ENCODE measurements at places on chromosomes 3 and 15.
A peak's percentile ranks its signal among the peaks of the same experiment; 100 is the strongest.

- H3K27ac ChIP-seq, result no peak overlapping the region
- H3K4me1 ChIP-seq, result peaks cover 23% of the 10 kb centered on the region
- H3K36me3 ChIP-seq, result no peaks in the 10 kb centered on the region
- H3K4me3 ChIP-seq, result no peak overlapping the region
- peak; percentile 52 for DNase-seq
Observed at GRCh38 chr3:148727231-148727630, 29.5 kb downstream of the AGTR1 start.

DNA sequence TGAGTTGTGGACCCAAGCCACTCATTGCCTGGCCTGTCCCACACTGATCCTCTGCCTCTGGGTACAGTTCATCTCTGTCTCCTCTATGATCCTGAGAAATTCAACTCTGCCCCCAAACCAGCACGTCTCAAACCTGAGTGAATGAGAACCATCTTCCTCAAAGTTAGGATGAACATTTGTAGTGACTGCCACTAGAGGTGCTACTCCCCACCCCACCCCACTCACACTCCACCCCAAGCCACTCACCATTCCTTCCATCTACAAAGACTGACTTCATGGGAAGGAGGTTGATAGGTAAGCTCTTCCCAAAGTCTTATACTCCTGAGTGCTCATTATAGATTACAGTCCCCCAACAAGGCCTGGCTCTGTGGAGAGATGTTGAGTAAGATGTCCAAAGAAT is 43.8 kb downstream of the NEK10 start:
- H3K4me3 ChIP-seq, result no peak overlapping the region
- H3K27ac ChIP-seq, result peak overlapping the region; percentile 83

- H3K4me3 ChIP-seq, result no peak overlapping the region
- peak; percentile 65 for DNase-seq
- no peaks in the 10 kb centered on the region for H3K27me3 ChIP-seq
- H3K4me1 ChIP-seq, result peaks cover 14% of the 10 kb centered on the region
Observed at GRCh38 chr3:99534951-99535704, 103.3 kb upstream of the COL8A1 start.

- H3K4me3 ChIP-seq, result peak overlapping the region; percentile 75
- peaks cover 12% of the 10 kb centered on the region for H3K4me1 ChIP-seq
- no peaks in the 10 kb centered on the region for H3K27me3 ChIP-seq
- DNase-seq, result peak; percentile 75
- H3K27ac ChIP-seq, result 0 out of 2 replicates have a peak overlapping the region, but pooled peaks have one; percentile 6
Observed at GRCh38 chr3:142027735-142028134, 121.6 kb downstream of the TFDP2 start.

DNA sequence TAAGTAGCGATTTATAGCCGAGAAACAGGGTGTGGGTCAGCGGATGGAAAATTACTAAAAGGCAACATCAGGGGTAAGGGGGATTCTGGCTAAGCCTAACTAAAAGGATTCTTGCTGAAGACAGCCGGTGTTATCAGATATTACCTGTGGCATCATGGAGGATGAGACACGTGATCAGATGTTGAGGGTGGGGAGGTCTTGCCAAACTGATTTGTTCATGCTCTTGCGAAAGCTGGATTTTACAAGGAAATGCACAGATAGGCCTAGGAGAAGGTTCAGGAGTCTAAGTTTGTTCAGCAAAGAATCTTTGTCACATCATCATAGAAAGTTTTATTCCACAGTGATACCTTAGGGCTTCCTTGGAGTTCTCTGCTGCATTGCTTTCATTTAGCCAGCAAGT is 396.8 kb upstream of the TBL1XR1 start:
- no peak for DNase-seq
- no peak overlapping the region for H3K27ac ChIP-seq
- H3K4me3 ChIP-seq, result no peak overlapping the region
- H3K4me1 ChIP-seq, result peaks cover 79% of the 10 kb centered on the region
- no peaks in the 10 kb centered on the region for H3K27me3 ChIP-seq

DNA sequence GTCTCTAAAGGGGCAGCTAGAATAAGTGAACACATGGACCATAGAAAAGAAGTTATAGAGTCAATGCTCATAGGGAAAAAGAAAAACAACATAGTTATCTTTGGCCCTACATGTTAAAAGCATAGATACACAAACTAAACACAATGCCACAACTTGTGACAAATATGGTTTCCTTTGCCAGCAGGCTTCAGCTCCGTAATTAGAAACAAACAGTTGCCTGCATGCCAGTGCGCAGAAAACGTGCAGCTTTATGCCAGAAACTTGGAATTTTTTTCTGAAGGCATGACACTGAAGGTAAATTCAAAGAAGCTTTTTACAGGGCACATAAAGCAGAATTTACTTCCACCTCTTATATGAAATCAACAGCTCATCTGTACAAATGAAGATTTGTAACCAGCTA is 2.2 kb upstream of the CPNE4 start:
- H3K27me3 ChIP-seq, result peaks cover 26% of the 10 kb centered on the region
- no peaks in the 10 kb centered on the region for H3K36me3 ChIP-seq
- H3K4me1 ChIP-seq, result peaks cover 6% of the 10 kb centered on the region
- H3K27ac ChIP-seq, result no peak overlapping the region

GRCh38 chr15:56894601-56895000 is 23.8 kb upstream of the TCF12 start:
- no peaks in the 10 kb centered on the region for H3K4me1 ChIP-seq
- no peak overlapping the region for H3K27ac ChIP-seq
- H3K36me3 ChIP-seq, result no peaks in the 10 kb centered on the region
- DNase-seq, result no peak

DNA sequence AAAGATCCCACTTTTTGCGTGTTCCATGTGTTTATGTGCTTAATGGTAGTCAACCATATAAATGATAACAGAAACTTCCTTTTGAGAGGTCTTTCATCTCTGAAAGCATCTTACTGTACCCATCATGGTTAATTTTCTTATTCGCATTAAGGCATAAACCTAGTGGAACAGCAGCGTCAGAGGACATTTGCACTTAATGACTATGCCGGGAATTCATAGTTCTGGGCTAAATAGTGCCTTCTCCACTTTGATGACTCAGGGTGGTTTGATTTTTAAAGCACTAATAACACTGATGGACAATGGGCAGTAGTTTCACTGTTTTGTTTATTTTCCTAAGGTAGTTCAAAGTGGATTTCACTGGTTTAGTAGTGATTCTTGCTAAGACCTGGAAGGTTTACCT is 455.3 kb downstream of the DIPK2A start:
- H3K27me3 ChIP-seq, result 0 out of 2 replicates have a peak, but pooled peaks cover 5% of the 10 kb centered on the region
- H3K36me3 ChIP-seq, result no peaks in the 10 kb centered on the region
- H3K4me3 ChIP-seq, result no peak overlapping the region
- DNase-seq, result no peak

GRCh38 chr15:68389936-68390817 is 41.8 kb downstream of the ITGA11 start:
- no peak overlapping the region for H3K4me3 ChIP-seq
- no peaks in the 10 kb centered on the region for H3K27me3 ChIP-seq
- peaks cover 17% of the 10 kb centered on the region for H3K4me1 ChIP-seq
- 0 out of 2 replicates have a peak overlapping the region, but pooled peaks have one; percentile 38 for H3K27ac ChIP-seq

DNA sequence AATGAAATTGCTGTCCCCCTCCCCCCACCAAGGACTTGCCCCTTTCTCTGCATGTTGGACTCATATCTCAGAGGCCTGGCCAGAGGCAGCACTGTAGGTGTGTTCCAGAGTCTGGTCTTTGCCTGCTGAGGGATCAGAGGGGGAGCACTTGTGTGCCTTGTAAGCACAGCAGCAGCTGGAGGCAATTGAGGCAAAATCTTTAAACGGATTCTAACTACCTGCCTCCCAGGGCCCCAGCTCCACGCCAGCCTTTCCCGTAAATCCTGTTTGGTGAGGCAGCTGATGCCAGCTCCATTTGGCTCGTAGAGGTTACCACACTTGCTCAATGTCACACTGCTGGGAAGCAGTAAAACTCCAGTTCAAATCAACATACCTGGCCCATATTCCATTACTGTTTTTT is 2.3 kb upstream of the IDH2 start:
- H3K4me3 ChIP-seq, result no peak overlapping the region
- no peak overlapping the region for H3K27ac ChIP-seq
- peaks cover 29% of the 10 kb centered on the region for H3K4me1 ChIP-seq
- no peak for DNase-seq
- no peaks in the 10 kb centered on the region for H3K27me3 ChIP-seq
- no peaks in the 10 kb centered on the region for H3K36me3 ChIP-seq

DNA sequence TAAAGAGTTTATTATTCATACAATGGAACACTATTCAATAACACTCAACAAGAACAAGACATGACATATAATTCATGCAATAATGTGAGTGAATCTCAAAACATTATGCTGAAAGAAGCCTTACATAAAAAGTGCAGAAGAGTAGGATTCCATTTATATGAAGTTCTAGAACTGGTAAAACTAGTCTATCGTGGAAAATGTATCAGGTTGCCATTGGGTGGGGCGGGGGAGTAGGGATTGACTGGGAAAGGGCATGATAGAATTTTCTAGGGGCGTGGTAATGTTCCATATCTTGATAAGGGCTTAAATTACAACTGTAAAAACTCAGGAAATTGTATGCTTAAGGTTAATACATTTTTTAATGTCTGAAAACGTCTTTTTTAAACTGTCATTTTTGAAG is 247.9 kb downstream of the SATB1 start:
- no peaks in the 10 kb centered on the region for H3K4me1 ChIP-seq
- no peaks in the 10 kb centered on the region for H3K27me3 ChIP-seq
- H3K27ac ChIP-seq, result no peak overlapping the region
- no peak overlapping the region for H3K4me3 ChIP-seq

GRCh38 chr15:78007964-78008886 is 69.3 kb downstream of the TBC1D2B start:
- H3K36me3 ChIP-seq, result peaks cover 19% of the 10 kb centered on the region
- no peak overlapping the region for H3K4me3 ChIP-seq
- no peaks in the 10 kb centered on the region for H3K27me3 ChIP-seq
- H3K4me1 ChIP-seq, result peaks cover 21% of the 10 kb centered on the region
- peak; percentile 95 for DNase-seq

DNA sequence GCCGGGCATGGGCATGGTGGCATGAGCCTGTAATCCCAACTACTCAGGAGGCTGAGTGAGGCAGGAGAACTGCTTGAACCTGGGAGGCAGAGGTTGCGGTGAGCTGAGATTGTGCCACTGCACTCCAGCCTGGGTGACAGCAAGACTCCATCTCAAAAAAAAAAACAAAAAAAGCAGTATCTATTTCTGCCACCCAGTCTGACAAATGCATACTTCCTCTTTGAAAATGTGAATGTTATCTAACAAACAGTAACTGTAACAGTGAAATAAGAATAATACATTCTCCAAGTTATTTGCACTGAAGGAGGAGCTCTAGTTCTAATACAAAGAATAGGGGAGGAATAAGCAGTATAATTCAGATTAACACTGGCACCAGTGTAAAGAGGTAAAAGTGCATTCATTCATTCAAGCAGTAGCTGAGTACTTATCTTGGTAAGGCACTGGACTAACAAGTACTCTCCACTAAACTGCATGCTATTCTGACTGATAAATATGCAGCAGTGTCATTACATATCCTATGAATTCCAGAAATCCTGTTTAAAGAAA is 12.9 kb downstream of the VPS13C start:
- H3K4me1 ChIP-seq, result no peaks in the 10 kb centered on the region
- no peak overlapping the region for H3K4me3 ChIP-seq
- no peaks in the 10 kb centered on the region for H3K36me3 ChIP-seq

GRCh38 chr15:59177317-59177660 is 29.4 kb upstream of the LDHAL6B start:
- H3K27me3 ChIP-seq, result no peaks in the 10 kb centered on the region
- H3K4me1 ChIP-seq, result peaks cover 43% of the 10 kb centered on the region
- H3K27ac ChIP-seq, result no peak overlapping the region
- no peak for DNase-seq
- peaks cover 31% of the 10 kb centered on the region for H3K36me3 ChIP-seq

DNA sequence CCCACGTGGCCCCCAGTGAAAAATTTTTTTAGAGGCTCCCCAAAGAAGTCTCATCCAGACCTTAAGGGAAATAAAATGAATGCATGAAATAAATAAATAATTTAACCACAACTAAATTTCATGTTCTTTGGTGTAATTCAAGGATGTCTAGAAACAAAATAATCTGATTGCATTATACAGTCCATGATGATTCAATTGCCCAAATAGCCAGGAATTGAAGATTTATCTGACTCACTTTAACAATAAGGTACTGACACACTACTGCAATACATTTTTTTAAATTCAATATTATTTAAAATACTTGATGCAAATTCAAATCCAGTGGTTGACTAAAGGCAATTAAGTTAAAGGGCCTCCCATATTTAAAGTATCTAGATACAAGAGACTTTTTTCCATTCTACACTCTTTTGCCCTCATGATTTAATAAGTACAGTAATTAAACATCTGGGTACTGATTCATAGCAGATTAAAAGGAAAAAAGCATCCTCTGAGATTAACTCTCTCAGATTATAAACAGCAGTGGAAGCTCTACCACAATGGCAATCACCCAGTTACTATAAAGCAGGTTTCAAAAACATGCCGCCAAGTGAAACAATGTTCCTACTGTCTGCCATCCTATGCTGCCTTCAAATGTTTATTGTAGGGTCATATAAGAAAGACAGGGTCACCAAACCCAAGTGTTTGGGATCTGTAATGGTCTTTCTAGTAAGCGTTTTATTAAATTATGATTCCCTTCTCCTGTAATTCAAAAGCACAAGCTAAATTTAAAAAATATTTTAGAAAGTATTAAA is 9.9 kb downstream of the UQCC5 start:
- H3K27ac ChIP-seq, result peak overlapping the region; percentile 57
- H3K36me3 ChIP-seq, result peaks cover 36% of the 10 kb centered on the region
- DNase-seq, result peak; percentile 65
- H3K4me3 ChIP-seq, result no peak overlapping the region

GRCh38 chr15:89781055-89781454 is 4.9 kb downstream of the MESP2 start:
- H3K27me3 ChIP-seq, result no peaks in the 10 kb centered on the region
- H3K27ac ChIP-seq, result no peak overlapping the region
- peaks cover 12% of the 10 kb centered on the region for H3K36me3 ChIP-seq
- H3K4me3 ChIP-seq, result no peak overlapping the region

DNA sequence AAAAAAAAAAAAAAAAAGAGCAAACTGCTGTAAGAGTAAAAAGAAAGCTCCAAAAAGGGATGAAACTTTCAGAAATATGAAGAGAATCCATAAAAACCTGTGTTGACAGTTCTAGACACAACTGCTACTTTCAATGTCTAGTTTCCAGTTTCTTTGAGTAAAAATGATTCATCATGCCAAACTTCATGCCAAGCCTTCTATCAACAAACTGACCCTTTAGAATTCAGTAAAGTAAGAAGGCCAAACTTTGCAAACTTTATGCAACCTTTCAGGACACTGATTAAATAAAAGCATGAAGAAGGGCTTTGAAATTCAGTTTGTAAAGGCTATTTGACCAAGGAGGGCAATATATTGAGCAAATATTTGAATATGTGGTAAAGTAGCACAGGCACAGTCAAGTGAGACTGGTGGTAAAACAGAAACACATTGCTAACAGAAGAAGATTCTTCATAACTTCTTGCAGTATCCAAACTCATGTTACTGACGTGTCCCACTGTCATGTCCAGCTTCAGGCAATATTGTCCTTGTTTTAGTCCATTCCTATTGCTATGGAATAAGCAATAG is 56.3 kb upstream of the CFAP20DC start:
- no peak overlapping the region for H3K4me3 ChIP-seq
- peaks cover 7% of the 10 kb centered on the region for H3K4me1 ChIP-seq
- H3K36me3 ChIP-seq, result no peaks in the 10 kb centered on the region
- no peak for DNase-seq

All from GM23248 (cell line).